ENCODE measurements at places on chromosomes 2 and 18.

GRCh38 chr2:64471600-64471999, 17.6 kb downstream of the LGALSL start:
- no peak for DNase-seq

GRCh38 chr2:152483276-152484063, 148.5 kb downstream of the FMNL2 start:
- DNase-seq, result no peak

DNA sequence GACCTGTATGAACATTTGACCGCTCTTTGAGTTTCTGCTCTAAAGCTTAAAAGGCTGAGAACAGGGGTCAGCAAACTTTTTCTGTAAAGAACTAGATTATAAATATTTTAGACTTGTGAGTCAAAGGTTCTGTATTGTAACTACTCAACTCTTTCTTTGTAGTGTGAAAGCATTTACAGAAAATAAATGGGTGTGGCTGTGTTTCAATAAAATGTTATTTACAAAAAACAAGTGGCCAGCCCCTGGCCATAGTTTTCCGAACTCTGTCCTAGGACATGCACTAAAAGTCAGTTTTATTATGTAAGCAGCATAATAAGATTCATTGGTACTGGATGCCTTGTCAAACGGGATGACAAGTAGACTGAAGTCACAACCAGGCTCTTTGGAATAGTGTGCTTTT, 434.9 kb downstream of the ZEB2 start:
- DNase-seq, result no peak

DNA sequence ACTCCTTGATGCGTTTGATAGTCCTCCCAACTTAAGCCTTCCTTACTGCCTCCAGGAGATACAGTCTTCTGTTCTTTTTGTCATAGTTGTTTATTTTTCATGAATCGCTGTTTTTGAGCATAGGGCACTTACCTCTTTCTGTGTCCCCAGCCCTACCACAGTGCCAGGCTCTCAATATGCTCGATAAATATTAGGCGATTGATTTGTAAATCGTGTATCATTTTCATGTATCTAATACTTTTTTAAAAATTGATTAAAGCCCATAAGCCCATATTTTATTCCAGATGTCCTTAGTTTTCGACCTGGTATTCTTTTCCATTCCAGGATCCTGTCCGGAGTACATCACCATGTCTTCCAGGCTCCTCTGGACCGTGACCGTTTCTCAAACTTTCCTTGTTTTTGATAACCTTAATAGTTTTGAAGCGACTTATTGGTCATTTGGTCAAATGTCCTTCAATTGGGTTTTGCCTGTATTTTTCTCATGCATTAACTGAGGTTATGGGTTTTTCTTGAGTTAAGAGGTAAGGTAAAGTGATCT, 444 bp upstream of the MMADHC start:
- no peak for DNase-seq

GRCh38 chr2:207240649-207241048, 74.9 kb upstream of the KLF7 start:
- no peak for DNase-seq

DNA sequence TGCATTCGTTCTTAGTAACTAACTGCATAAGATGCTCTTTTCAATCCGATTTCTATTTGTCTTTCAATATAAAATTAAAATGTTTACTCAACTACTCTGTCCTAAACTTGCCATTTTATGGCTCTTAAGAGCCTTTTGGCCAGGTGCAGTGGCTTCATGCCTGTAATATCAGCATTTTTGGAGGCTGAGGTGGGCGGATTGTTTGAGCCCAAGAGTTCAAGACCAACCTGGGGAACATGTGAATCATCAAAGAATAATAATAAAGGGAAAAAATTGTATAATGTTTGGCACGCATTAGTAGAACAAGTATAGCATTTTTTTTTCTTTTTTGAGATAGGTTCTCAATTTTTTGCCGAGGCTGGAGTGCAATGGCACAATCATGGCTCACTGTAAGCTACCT, 92.5 kb downstream of the C2orf74 start:
- DNase-seq, result no peak

DNA sequence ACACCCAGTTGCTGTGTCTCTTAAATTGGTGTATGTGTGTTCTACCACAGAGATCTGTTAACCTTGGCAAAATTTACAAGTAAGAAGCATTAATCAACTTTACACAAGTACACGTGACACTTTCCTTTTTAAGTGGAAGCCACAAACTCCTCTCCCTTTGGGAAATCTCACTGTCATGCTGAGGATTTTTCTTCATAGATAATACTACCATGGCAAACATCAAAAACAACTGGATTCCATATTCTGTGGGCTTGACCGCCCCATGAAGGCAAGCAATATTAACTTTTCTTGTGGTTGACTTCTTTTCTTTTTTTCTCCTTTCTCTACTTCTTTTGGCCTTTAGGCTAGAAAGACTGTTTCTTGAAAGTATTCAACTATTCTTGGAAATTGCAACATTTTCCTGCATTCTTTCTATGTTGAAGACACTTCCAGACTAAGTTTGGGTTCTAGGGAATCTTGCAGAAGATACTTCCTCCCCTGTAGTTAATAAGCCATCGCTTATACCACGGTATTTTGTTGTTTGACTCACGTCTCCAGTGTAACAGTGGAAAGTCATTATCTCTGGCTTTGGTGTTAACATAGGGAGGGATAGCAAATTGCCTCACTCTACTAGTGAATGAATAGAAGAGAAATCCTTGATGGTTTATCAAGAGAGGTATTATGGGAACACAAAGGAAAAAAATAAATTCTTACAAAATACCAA, 79.5 kb downstream of the SLC8A1 start:
- no peak for DNase-seq

Measured in stimulated activated CD8-positive, alpha-beta memory T cell treated with anti-CD3 and anti-CD28 coated beads, Interleukin-7, amount 100 ng/mL, for 24 hours (primary cell).